ENCODE measurements at places on chromosomes 13 and 19.

DNA sequence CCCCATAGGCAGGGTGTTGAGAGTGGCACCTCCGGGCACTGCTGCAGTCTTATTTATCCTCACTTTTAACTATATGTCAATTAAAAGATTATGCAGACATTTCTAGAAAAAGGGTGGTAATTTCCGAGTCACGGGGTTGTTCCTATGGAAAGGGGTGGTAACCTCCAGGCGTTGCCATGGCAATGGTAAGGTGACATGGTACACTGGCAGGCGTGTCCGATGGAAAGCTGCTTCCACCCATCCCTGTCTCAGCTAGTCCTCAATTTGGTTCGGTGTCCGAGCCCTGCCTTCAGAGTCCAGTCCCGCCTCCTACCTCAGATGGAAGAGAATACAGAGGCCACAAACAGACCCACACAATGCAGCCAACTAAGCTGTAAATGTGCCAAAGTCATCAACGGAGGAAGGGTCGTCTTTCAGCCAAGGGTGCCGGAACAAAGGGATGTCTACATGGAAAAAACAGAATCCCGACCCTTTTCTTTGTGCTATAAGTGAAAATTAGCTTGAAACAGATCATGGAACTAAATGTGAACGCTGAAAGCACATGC is 72.6 kb upstream of the C13orf46 start:
- DNase-seq = no peak

- DNase-seq = no peak
These were observed 26.9 kb upstream of the RNF17 start for GRCh38 chr13:24737042-24737441.

- DNase-seq = no peak
These were observed 8.9 kb downstream of the IGFL3 start for GRCh38 chr19:46115396-46116106.

GRCh38 chr13:71515744-71516038 is 351.3 kb downstream of the DACH1 start:
- DNase-seq = no peak

GRCh38 chr13:112249644-112250610 is 126.2 kb upstream of the SPACA7 start:
- no peak for DNase-seq

DNA sequence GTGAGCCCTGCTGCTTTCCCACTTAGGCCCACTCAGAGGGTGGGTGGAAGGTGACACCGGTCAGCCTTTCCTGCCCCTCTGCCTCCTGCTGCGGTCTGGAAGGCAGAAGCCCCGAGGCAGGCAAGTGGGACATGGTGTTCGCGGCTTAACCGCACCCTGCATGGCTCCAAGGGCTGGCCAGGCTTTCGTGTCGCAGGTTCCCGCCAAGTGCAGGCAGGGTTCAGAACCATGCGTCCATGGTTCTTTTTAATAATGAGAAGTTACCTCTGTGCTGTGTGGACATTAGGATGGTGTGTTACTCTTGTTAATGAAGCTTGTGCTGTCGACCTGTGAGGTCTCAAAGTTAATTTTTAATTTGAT is 986 bp downstream of the DGKH start:
- DNase-seq = no peak

- DNase-seq = no peak
These were observed 8.0 kb downstream of the SPHK2 start for GRCh38 chr19:48627201-48627864.

DNA sequence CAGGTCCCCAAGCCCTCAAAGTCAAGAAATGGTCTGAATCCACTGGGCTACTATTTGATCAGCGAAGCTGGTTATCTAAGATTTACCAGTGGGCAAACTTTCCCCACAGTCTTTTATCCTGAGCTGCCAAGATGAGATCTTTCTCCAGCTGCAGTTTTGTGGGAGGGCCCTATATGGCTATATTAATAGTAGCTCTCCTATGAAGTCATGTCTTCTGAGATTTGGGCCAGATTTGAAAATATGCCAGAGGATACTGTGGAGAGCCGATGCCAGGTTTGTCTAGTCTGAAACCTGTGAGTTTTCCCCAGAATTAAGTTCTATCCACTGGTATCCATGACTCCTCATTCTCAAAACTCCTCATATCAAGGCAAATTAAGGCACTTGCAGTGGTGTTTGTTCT is 173.2 kb downstream of the FLT1 start:
- no peak for DNase-seq

DNA sequence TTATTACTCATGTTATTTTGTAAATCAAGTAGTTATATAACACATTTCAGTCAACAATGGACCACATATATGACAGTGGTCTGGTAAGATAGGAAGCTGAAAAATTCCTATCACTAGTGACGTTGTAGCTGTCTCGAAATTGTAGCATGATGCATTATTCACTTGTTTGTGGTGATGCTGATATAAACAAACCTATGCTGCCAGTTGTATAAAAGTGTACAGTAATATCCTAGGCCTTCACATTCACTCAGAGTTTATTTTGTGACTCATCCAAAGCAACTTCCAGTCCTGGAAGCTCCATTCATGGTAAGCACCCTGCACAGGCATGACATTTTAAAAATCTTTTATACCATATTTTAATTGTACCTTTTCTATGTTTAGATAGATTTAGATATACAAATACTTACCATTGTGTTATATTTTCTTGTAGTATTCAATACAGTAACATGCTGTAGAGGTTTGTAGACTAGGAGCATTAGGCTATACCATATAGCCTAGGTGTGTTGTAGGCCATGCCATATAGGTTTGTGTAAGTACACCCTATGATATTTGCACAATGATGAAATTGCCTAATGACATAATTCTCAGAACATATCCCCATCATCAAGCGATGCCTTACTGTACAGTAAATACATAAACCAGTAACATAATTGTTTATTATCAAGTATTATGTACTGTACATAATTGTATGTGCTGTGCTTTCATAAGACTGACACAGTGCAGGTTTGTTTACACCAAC is 49.3 kb downstream of the IFT88 start:
- DNase-seq = no peak

DNA sequence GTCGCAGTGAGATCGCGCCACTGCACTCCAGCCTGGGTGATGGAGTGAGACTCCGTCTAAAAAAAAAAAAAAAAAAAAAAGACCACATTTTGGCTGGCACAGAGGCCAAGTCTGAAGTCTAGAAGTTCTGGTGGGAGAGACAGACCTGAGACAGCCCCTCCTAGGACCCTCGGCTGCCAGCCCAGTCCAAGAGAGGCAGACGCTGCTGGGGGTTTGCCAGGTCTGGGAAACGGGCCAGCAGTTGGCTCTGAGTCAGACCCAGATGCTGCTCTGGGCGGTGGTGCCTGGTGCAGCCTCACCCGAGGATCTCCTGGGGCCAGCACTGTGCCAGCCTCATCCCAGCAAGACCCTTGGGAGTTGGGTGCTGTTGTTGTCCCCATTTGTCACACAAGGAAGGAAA is 5.8 kb downstream of the FCHO1 start:
- DNase-seq = no peak

DNA sequence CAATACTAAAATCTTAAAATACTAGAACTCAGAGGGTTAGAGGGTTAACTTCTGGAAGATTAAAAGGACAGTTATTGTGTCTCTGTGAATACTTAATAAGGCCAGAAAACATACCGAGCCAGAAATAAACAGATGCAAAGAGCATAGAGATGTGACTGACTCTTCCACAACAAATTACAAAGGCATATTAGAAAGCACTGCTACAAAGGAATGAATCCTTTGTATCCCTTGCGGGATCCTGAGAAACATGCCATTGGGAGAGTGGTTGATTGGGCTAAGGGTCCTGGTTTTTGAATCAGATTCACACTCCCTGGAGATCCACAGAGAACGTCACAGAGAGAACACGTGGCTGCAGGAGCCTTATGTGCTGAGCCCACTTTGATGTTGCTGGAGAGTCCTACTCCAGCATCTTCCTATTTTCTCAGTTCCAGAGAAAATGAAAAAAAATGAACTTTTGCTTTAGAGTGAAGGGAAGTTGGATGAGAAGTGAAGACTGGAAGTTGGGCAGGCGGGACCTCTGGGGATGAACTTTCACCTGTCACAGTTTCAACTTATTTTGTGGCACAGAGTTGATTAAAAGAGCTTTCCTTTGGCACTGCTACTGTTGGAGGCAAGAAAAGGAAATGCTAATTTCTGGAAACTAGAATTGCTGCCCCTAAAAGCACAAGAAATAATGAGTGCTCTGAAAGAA is 309.9 kb downstream of the DCT start:
- no peak for DNase-seq
